ENCODE measurements at places on chromosomes 1 and 21. TPM values are rescaled to one million over a fixed set of nuclear protein-coding genes. Genes with fewer than 3 reads are reported as not detected.

- no peak for DNase-seq
Measured at GRCh38 chr1:202848191-202848542, 37.4 kb downstream of the PCAT6 start.

DNA sequence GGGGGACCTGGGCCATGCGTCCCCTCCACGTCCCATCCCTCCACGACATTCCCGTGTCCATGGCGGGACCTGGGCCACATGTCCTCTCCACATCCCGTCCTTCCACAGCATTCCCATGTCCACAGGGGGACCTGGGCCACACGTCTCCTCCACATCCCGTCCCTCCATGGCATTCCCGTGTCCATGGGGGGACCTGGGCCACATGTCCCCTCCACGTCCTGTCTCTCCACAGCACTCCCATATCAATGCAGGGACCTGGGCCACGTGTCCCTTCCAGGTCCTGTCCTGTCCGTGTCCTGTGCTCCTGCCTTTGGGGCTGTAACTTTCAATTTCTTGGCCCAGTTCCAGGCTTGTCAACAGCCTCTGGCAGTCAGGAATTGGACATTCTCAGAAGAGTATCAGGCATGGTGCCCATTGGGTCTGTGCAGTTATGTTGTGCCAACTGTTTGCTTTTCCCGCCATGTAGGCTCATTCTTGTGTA, 47.1 kb downstream of the WNT9A start:
- no peak for DNase-seq

GRCh38 chr1:39305555-39305954, 101.1 kb downstream of the MACF1 start:
- DNase-seq, result no peak

DNA sequence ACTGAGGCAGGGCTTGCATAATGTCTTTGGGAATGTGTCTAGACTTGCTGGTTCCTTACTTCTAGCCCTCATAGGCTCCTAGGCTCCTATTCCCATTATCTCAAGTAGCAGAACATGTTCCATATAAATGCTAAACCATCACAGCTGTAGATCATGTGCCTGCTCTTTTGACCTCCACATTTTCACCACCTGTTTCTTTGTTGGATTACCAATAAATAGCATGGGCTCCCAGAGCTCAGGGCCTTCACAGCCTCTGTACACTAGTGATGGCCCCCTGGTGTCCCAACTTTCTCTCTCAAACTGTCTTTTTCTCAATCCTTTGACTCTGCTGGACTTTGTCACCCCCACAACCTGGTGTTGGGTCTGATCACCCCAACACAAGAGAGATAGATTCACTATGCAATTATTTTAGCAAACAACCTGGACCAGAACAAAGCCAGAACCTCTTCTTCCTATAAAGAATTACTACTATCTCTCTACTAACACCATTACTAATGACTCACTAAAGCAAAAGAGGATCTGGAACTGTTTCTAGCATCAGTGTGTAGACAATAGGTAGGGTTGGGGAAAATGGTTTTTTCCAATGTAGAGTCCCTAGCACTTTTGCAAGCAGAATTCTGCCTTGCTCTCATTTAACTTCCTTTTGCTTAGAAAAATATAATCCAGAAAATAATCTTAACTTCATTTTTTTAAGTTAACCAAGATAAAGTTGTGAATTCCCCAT, 51.7 kb downstream of the WLS start:
- no peak for DNase-seq

DNA sequence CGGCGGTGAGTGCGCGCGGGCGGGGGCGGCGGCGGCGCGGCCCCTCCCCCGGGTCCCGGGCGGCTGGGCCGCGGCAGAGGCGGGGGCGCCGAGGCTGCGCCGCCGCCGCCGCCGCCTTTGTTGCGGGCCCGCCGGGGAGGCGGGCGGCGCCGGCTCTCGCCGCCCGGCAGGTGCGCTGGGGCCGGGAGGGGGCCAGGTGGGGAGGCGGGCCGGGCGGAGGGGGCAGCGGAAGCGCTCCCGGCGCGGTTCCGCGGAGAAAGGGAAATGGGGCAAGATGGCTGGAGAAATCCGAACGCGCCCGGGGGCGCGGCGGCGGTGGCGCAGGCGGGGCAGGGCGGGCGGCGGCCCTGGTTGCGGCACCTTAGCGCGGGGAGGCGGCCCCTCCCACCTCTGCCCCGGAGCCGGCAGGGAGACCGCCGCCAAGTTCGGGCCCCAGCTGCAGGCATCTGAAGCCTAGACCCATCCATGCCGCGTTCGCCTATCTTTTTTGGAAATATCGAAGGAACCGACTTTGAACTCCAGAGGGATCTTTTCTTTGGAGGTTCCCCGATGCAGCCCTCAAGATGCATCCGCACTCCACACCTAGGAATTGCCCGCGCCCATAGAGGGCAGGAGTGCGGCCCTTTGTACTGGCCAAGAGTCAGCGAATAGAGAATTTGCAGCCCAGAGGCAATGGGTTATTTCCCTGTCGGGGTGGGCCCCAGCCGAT, 479 bp downstream of the POGK start:
- peak; percentile 82 for DNase-seq

DNA sequence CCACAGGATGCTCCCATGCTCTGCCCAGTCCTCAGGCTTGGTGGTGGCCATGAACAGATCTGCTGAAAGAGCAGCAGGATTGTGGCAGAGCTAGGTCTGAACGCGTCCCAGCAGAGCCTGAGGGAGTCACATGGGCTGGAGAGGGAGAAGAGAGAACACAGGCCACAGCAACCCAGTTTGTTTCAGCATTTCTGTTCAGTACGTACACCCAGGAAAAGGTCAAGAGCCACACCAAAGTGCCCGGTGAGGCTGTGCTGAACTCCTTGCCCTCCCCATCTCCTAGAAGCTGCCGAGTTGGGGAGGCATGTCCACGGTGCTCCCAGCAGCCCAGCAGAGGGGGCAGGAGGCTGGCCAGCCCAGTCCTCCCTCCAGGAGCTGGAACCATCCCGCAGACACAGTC, 5.5 kb downstream of the PKP1 start:
- no peak for DNase-seq

C8A gene
- total RNA-seq, result not detected

GRCh38 chr1:94819945-94820746, at the start of gene SLC44A3:
TSS of gene SLC44A3 (plus strand) at chr1:94820357. CDS start at chr1:94820452, 95 bp downstream.
- DNase-seq, result no peak

DNA sequence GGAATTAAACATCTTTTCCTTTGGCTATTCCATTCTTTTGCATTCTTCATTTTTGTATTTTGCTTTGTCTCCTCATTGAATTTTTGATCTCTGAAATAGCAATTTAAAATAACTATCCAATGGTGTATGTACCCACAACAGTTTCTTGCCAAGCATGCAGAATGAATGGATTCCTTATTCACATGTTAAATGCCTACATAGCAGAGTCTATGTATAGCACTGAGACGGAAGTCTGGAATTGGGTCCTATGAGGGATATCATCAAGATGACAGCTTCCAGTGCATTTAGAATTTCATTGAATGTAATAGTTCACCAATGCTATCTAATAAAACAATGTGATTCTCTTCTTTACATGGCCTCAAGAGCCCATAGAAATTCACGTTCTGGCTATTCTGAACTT, 97.5 kb downstream of the MRPS6 start:
- no peak for DNase-seq

P3R3URF gene
- not detected for total RNA-seq

DNA sequence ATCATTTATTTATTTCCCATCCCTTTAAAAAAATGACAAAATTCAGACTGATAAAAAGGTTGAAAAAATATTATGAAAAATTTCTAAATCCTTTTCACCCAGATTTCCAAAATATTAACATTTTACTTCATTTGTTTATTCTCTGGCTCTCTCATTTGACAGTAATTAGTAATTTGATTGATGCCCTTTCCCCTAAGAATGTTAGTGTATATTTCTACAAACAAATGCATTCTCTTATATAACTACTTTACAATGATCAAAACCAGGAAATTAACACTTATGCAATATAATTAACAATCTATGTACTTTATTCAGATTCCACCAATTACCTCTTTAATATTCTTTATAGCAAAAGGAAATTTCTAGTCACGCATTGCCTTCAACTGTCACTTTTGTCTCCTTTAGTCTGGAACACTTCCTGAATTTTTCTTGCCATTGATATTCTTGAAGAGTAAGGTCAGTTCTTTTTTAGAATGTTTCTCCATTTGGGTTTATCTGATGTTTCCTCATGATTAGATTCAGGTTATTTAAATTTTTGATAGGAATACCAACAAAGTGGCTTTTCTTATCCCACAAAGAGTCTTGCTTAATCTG, 3.9 kb downstream of the CD53 start:
- no peak for DNase-seq

DNA sequence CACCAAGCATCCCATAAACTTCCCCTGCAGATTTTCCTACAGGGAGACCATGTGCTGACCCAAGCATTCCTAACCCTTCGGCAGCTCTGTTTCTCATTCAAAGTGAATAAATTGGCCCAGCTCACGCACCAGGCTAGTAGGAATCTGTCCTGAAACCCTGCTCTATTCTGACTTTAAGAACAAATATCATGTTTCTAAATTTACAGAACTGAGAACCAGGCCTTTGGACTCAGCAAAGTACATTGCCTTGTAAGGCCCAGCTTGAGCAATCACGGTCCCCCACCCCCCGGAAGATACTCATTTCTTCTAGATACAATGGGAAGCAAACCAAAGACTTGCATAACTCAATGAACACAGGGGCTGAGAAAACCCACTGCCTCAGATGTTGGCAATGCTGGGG, 160.1 kb upstream of the NFIA start:
- DNase-seq, result no peak

GRCh38 chr1:61450872-61451571, 273.9 kb downstream of the TM2D1 start:
- DNase-seq, result no peak

DNA sequence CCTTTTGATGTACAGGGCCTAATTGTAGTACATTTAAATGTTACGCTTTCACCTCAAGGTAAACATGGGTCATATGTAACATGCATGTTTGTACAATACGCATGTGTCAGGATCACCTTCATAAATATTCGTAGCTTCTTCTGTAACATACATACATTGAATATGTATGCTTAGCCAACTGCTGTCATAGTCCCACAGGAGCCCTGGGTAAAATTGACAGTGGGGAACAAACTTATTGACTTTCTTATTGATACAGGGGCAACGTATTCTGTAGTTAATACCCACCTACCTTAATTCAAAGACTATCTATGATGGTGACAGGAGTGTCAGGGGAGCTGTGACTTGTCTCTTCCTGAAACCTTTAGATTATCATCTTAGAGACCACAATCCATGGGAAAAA, 3.7 kb upstream of the REN start:
- no peak for DNase-seq

DNA sequence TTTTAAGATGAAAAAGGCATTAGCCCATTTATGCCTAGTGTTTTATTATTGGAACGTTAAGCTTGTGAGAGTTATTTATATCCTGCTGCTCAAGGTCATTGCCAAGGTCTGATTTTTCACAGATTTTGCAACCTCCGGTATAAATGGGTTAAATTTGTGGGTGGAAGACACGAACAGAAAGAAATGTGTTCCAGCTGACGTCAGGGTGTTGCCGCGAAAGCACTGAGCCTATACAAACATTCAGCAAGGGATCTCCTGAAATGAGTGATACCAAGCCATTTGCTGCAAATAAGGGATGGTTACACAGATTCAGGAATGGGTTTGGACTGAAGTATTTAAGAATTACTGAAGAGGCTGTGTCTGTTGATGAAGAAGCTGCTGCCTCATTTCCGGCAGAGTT, 32.2 kb downstream of the TMED5 start:
- no peak for DNase-seq

DNA sequence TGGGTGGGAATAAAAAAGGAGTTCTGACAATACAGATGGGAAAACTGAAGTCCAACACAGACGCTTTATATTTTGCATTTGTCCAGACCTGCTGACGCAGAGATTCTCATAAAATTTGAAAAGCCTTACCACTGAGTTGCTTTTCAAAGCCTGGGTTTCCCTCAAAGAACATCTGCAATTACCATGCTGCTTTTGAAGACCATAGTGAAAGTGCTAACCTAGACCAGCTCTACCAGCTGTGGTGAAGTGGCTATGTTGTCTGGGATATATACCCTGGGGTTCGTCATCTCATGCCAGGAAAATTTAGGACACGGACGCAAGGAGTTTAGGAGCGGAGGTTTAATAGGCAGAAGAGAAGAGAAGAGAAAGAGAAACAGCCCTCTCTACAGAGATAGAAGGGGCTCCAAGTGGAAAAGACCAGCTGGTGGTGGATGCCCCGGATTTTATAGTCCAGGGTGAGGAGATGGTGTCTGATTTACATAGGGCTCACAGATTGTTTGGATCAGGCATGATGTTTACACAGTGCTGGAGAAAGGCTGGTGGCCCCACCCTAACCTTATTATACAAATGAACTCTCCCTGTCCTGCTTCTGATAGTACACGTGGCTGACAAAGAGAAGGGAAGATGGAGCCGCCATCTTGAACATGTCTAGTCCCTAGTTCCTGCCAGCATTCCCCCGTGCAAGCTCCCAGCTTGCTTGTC, 73.8 kb downstream of the AK4 start:
- no peak for DNase-seq

SIPA1L2 gene
- 98.7 TPM for total RNA-seq

GRCh38 chr1:30146448-30146847, 576.9 kb downstream of the MATN1 start:
- DNase-seq, result no peak

DNA sequence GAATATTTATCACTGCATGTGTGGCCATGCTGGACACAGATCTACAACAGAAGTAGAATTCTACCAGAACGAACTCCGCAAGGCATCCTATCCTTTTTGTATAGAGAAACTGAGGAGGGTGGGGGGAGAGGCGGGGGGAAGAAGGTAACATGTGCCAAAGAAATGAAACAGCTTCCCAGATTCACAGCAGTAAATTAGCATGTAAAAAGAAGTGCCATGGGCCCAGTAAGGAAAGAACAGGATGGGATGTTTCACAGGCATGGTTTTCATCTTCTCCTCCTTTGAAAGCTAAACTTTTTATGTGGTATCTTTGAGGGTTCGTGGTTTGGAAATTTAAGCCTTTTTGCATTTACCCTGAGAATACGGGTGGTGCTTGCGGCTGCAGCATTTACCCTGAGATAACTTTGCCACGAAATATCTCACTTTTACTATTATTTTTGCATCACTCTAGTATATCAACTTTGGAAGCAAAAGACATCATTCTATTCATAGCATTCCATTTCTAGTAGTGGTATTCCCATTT, 168.9 kb downstream of the TPR start:
- no peak for DNase-seq

DNA sequence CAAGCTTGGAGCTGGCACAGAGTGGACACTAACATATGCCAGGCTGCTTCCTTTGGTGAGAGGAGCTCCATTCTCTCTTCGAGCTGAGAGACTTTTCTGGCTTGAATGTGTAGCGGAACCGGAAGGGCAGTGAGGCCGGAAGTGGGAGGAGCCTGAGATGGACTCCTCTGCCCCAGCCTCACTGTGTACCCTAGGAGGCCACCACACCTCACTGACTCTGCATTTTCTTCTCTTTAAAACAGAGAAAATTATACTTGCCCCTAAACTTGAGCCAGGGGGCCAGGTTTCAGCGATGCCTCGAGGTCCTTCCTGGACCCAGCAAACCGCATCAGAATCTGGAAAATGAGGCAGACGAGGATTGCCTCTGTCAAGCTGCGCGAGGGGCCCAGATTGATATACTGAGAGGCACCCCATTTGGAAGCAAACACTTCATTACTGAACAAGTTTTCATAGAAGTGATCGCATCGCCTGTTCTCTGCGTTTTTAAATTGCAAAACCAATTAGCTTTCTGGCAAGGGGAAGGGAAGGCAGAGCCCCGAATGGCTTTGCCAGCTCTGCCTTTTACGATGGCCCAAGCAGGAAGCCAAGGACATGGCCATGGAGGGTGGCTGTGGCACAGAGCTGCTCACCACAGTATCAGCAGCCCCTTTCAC, 708.1 kb downstream of the PTPRU start:
- no peak for DNase-seq

All from cardiac septum (tissue), 1 donor.